ENCODE measurements at places on chromosomes 11 and 22.

GRCh38 chr22:18109410-18110193 lies 1.0 kb upstream of the TUBA8 start:
- peaks cover 14% of the 10 kb centered on the region for H3K4me1 ChIP-seq
- no peak overlapping the region for H3K27ac ChIP-seq
- peaks cover 23% of the 10 kb centered on the region for H3K27me3 ChIP-seq
- no peak for DNase-seq
- H3K4me3 ChIP-seq: no peak overlapping the region
- H3K36me3 ChIP-seq: no peaks in the 10 kb centered on the region

GRCh38 chr11:32416301-32416700 lies 19.0 kb downstream of the WT1 start:
- no peak overlapping the region for H3K4me3 ChIP-seq
- no peak overlapping the region for H3K27ac ChIP-seq
- peaks cover 33% of the 10 kb centered on the region for H3K27me3 ChIP-seq

GRCh38 chr11:105226091-105226490 lies 86.5 kb upstream of the CARD18 start:
- H3K27me3 ChIP-seq: no peaks in the 10 kb centered on the region
- no peak for DNase-seq
- no peaks in the 10 kb centered on the region for H3K36me3 ChIP-seq

- peak; percentile 34 for DNase-seq
- H3K36me3 ChIP-seq: no peaks in the 10 kb centered on the region
- H3K4me3 ChIP-seq: no peak overlapping the region
- H3K4me1 ChIP-seq: peaks cover 5% of the 10 kb centered on the region
- no peak overlapping the region for H3K27ac ChIP-seq
Observed at GRCh38 chr11:113384551-113384950, 3.0 kb upstream of the ANKK1 start.

DNA sequence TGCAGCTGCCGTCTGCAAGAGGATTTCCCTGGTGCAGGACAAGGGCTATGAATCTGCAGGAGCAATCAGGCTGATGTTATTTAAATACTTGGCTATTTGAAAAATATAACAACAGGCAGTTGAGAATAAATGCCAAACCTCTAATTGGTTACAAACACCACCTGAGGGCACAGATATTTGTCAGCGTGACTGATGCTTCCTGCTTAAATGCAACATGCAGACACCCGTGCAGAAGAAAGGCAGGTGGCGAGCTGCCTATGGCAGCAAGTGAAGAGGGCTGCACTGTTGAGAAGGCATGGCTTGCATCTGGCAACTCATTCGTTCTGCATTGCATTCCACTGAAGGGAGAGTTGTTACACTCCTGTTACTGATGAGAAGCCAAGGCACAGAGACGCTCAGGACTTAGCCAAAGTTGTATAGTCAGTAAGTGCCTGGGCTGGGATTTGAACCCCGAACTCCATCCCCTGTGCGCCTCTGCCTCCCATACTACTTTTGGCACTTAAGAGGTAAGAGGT lies 350.6 kb downstream of the TENM4 start:
- no peak overlapping the region for H3K27ac ChIP-seq
- H3K36me3 ChIP-seq: no peaks in the 10 kb centered on the region
- H3K4me1 ChIP-seq: peaks cover 13% of the 10 kb centered on the region
- DNase-seq: no peak
- H3K4me3 ChIP-seq: no peak overlapping the region

DNA sequence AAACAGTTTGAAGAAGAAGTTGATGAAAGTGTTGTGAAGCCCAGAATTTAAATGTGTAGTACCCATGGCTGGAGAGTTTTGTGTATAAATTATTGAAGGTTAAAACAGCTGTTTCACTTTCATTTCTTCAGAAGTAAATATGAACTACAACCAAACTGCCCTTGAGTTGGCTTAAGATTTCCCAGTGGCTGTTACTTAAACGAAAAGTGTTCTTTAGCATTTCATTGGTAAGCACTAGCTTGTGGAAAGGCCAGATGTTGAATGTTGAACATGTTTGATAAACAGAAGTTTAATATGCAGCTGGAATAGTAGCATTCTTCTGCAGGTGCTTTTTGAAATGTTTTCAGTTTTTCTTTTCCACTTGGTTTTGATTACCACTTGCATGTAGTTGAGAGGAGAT lies 83.2 kb upstream of the TNRC6B start:
- no peaks in the 10 kb centered on the region for H3K36me3 ChIP-seq
- no peaks in the 10 kb centered on the region for H3K4me1 ChIP-seq
- H3K27ac ChIP-seq: no peak overlapping the region
- no peak overlapping the region for H3K4me3 ChIP-seq
- no peak for DNase-seq
- peaks cover 4% of the 10 kb centered on the region for H3K27me3 ChIP-seq

GRCh38 chr22:20258584-20259326 lies 9.4 kb downstream of the RTN4R start:
- H3K4me3 ChIP-seq: no peak overlapping the region
- no peaks in the 10 kb centered on the region for H3K36me3 ChIP-seq

DNA sequence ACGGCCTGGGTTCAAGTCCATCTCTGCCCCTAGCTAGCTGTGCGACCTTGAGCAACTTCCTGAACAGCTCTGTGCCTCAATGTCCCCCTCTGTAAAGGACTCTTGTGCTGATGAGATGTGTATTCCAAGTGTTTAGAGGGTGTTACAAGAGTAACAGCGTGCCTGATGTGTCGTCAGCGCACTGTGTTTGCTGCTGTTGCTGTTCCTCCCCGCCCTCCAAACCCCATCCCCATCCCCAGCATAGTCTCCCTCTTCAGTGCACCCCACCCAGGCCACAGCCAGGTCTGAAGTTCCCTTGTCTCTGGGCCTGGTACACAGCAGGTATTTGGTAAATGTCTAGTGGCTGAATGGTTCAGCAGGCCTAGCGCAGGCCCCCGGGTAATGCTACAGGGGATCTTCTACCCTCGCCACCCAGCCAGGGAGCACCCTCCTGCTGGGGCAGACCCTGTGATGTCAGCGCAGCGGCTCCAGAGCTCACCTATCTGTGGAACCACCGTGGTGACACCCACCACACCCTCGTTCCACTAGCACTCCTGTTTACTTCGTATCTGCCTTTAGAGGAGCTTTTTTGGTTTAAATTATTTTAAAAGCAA lies 10.3 kb downstream of the CBX7 start:
- H3K4me1 ChIP-seq: peaks cover 33% of the 10 kb centered on the region
- H3K4me3 ChIP-seq: no peak overlapping the region
- H3K36me3 ChIP-seq: peaks cover 4% of the 10 kb centered on the region
- no peaks in the 10 kb centered on the region for H3K27me3 ChIP-seq

DNA sequence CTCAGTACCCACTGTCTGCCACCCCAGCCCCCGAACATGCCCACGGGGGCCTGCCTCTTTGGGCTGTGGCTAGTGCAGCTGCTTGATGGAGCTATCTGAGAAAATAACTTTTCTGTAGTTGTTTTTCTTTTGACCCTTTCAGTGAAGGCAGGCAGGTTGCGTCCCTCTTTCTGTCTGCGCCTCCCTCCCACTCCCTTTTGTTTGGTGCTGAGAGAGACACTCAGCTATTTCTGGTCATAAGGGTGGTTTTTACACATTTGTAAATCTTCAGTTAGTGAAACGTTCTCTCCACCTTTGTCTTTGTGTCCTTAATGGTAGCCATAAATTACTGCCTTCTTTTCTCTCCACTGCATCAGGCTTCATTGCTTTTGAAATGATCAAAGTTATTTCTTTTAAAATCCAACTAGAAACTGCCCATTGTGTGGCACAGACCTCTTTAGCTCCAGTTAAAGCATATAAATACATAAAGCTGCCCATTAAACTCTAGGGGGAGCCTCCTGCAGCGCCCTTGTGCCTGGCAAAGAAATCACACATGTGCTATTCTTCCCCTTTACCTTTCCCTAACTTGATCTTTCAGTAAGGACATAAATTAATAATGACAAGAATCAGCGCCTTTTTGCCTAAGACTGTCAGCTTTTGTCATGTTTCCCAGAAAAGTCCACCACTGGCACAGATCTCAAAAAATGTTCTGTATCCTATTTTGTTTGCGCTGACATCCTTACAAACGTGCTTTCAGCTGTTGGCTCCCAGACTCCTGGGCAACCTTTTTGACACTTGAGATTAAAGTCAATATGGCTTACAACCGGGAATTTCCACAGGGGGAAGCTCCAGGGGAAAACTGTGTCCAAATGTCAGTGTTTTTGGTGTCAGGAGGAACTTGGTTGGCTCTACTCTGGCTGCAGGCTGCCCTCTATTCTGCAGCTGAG lies 1.7 kb upstream of the SCUBE2 start:
- no peak for DNase-seq
- H3K27me3 ChIP-seq: peaks cover 9% of the 10 kb centered on the region
- no peaks in the 10 kb centered on the region for H3K36me3 ChIP-seq

- peak overlapping the region; percentile 88 for H3K27ac ChIP-seq
- H3K27me3 ChIP-seq: no peaks in the 10 kb centered on the region
- H3K36me3 ChIP-seq: no peaks in the 10 kb centered on the region
- H3K4me1 ChIP-seq: peaks cover 48% of the 10 kb centered on the region
- no peak overlapping the region for H3K4me3 ChIP-seq
- peak; percentile 80 for DNase-seq
Observed at GRCh38 chr11:12540913-12541582, 133.2 kb upstream of the TEAD1 start.

DNA sequence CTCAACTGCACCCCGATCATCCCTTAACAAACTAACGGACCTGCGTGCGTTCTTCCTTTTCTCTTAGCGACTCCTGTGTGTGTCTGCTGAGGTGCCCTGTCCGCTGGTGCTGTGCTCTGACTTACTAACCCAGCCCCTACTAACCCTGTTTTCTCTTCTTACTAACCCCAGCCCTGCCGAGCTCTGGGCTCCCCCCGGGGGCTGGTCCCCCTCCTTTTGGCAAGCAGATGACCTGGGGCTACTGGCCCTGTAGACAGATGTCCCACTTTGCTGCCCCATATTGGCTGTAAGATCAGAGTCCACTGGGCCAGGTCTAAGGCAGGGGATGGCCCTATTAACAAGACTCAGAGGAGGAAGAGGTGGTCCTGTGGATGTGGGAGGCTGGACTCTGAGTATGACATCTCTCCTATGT lies 14.7 kb downstream of the MIAT start:
- peak overlapping the region; percentile 97 for H3K27ac ChIP-seq
- H3K4me3 ChIP-seq: peak overlapping the region; percentile 55
- no peak for DNase-seq
- H3K27me3 ChIP-seq: no peaks in the 10 kb centered on the region
- H3K4me1 ChIP-seq: peaks cover 18% of the 10 kb centered on the region

GRCh38 chr22:50724616-50725015 lies 13.4 kb upstream of the ACR start:
- H3K27me3 ChIP-seq: peaks cover 23% of the 10 kb centered on the region
- no peak overlapping the region for H3K27ac ChIP-seq
- no peak overlapping the region for H3K4me3 ChIP-seq

- no peaks in the 10 kb centered on the region for H3K36me3 ChIP-seq
- no peak overlapping the region for H3K4me3 ChIP-seq
- DNase-seq: no peak
Observed at GRCh38 chr11:84261707-84262106, 975.5 kb upstream of the CCDC90B start.

DNA sequence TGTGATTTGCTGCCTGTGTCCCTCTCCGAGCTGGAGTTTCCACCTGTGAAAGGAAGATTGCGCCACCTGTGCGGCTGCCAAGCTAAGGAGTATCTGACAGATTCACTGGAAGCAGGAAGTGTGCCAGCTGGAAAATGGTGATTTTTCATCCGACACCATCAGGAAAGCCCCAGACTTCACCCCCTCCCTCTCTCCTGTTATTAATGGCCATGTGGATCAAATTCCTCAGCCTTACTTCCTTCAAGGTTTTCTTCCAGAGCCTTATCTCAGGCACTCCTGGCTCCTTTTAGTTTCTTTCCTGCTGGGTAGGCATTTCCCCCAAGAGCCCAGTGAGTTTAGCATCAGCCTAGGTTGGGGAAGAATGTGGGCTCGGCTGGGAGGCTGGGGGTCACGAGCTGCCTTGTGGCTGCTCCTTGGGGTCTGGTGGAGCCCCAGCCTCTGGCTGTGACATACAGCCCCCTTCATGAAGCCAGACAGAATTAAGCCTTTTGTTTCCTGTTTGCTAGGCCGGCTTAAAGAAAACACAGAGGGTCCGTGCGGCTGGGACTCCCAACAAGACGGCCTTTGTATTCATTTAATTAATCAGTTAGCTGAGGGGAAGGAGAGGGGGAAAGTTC lies 37.1 kb downstream of the PKNOX2 start:
- H3K4me3 ChIP-seq: no peak overlapping the region
- no peak overlapping the region for H3K27ac ChIP-seq
- no peaks in the 10 kb centered on the region for H3K4me1 ChIP-seq
- DNase-seq: no peak
- H3K27me3 ChIP-seq: no peaks in the 10 kb centered on the region

GRCh38 chr11:36510594-36510942 lies 496 bp upstream of the TRAF6 start:
- peaks cover 6% of the 10 kb centered on the region for H3K36me3 ChIP-seq
- H3K4me3 ChIP-seq: peak overlapping the region; percentile 86
- peak overlapping the region; percentile 81 for H3K27ac ChIP-seq

GRCh38 chr11:2583605-2583958 lies 116.2 kb downstream of the KCNQ1OT1 start:
- H3K4me3 ChIP-seq: no peak overlapping the region
- peaks cover 38% of the 10 kb centered on the region for H3K4me1 ChIP-seq
- no peaks in the 10 kb centered on the region for H3K27me3 ChIP-seq
- DNase-seq: no peak
- no peak overlapping the region for H3K27ac ChIP-seq

All from SJSA1 (cell line).